ENCODE measurements at places on chromosomes 2 and 18.

DNA sequence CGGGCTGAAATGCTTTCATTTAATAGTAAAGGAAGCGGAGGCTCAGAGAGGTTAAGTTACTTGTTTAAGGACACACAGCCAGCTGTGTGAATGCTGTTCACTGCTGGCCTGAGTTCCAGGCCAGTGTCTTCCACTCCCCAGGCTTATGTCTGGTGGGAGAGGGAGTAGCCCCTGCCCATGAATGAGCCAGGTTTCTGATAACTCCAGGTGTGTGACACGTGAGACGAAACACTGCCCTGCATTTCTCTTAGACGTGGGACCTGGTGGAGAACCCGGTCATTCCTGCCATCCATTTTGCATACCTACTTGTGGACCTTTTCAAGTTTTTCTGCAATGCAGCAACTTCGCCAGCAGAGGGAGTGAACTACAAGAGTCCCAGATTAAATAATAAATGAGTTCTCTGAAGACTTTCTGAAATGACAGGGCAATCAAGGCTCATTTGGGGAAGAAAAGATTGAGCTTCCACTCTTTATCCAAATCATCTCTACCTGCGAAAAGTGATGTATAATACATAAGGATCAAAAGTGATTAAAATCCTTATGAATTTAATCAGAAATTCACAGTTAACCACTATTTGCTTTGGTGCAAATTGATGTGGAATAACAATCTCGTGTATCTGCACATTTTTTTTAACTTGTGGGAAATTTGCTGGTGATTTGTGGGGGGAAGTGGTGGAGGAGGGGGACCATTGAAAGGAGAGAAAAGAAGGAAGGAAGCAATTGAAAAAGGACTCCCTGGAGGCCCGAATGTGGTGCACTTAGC lies 79.4 kb upstream of the ASB18 start:
- peak; percentile 20 for DNase-seq

DNA sequence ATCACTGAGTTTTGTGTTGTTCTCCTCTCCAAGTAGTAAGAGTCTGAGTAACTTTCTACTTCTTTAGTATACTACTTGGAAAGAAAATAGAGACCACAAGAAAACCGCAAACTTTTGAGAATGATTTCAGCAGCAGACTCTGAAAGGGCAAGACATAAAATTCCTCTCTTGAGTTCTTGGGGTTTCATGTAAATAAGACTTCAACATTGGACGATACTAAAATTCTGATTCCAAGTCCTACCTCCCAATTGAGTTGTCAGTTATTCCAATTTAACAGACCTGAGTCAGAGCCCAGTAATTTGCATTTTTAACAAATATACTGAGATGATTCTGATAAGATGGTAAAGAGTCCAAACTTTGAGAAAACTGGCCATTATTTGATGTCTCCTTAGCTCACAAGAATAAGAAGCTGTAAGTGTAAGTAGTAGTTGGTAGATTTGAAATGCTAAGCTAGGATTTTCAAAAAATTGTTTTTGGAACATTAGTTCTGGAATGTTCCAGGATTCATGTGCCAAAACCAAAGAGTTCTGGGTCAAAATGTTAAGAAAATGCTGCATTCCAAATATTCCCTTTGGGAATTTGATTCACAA lies 261.6 kb upstream of the SPOPL start:
- no peak for DNase-seq

- DNase-seq: no peak
Measured at GRCh38 chr18:74529378-74529777, 4.9 kb upstream of the CNDP1 start.

DNA sequence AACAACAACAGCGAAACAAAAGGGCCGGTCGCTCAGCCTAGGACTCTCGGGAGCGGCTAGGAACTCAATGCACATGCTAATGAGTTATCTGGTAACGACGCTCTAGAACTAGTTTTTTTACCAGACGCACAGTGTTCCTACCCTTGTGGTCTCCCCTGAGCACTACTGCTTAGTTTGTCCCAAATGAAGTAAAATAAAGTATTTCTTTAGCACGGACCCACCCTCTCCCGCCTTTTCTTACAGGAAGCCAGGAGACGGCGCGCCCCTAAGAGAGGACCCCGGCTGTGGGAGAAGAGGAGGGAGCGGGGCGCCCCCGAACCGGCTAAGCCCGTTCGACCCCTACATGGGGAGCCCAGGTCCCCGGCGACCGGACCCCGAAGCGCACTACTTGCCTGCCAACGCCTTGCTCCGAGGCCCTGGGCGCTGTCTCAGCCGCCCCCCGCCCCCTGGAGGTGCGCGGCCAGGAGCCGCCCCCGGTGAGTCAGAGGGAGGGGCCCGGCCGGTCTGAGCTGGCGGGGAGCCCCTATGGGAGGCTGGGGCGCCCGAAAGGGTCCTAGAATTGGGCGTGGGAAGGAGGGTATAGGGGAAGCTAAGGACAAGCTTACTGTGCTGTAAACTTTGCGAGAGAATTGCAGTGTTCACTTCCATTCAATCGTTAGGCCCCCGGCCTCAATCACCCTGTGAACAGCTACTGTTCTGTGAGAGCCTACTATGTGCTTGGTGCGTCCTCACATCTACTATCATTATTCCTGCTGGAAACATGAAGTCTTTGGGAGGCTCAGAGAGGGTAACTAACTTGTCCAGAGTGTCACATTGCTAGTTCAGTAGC lies 3.6 kb upstream of the CAPG start:
- no peak for DNase-seq

GRCh38 chr2:61785583-61785982 lies 68.3 kb downstream of the FAM161A start:
- no peak for DNase-seq

GRCh38 chr2:190794790-190795189 lies 85.8 kb upstream of the GLS start:
- no peak for DNase-seq
